ENCODE measurements at places on chromosomes 7 and 10.

DNA sequence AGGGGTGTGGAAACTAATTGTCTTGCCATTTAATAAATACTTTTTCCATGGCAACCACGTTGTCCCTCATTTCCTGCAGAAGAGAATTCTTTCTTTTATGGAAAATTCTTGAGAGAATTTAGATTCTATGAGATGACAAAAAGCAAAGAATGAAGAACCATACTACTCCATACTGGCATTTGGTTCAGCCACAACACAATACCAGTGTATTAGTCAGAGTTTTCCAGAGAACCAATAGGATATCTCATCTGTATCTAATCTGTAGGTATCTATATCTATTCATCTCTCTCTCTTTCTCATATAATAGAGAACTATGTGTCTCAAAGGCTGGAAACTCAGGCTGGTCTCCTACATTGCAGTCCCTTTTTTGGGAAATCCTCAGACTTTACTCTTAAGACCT lies 44.6 kb upstream of the NAMPT start:
- DNase-seq = peak; percentile 32

- no peak for DNase-seq
Measured at GRCh38 chr10:100232101-100232500, 2.7 kb upstream of the CHUK start.

DNA sequence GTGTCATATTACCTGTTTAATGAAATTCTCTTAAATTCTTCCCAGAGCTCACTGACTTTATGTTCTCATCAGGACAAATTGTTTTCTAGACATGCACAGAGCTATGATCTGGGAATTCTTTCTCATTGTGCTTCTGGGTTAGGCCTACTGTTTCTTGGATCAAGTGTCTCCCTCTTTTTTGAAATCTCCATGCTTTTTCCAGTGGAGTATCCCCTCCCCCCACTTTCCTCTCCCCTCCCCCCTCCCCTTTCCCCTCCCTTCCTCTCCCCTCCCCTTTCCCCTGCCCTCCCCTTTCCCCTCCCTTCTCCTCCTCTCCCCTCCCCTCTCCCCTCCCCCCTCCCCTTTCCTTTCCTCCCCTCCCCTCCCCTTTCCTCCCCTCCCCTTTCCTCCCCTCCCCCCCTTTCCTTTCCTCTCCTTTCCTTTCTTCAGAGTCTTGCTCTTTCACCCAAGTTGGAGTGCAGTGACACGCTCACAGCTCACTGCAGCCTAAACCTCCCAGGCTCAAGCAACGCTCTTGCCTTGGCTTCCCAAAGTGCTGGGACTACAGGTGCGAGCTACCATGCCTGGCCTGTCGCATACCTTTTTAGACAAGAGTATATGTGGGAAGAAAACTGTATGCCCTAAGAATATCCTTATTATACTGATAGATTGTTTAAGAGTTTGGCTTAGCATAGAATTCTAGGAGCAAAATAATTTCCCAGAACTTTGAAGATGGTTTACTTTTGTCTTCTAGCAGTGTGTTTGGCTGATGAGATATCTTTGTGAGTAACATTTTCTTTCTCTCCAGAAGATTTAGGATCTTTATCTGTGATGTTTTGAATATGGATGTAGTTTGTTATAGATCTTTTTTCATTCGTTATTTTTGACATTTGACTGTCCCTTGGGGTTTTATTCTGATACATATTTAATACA lies 2.5 kb downstream of the DYNC2I1 start:
- no peak for DNase-seq

GRCh38 chr10:22837771-22838170 lies 90.1 kb upstream of the ARMC3 start:
- no peak for DNase-seq

DNA sequence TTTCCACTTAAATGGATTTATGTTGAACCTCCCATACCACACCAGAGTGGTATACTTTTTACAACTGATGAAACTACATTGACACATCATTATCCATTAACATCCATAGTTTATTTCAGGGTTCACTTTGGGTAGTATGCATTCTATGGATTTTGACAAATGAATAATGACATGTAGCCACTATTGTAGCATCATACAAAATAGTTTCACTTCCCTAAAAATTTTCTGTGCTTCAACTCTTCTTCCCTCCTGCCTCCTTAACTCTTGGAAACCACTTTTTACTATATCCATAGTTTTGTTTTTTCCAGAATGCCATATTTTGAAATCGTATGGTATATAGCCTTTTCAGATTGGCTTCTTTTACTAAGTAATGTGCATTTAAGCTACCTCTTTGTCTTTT lies 199.5 kb upstream of the TMEM196 start:
- DNase-seq = no peak

- DNase-seq = no peak
Measured at GRCh38 chr10:34766811-34767494, 48.1 kb downstream of the PARD3 start.

DNA sequence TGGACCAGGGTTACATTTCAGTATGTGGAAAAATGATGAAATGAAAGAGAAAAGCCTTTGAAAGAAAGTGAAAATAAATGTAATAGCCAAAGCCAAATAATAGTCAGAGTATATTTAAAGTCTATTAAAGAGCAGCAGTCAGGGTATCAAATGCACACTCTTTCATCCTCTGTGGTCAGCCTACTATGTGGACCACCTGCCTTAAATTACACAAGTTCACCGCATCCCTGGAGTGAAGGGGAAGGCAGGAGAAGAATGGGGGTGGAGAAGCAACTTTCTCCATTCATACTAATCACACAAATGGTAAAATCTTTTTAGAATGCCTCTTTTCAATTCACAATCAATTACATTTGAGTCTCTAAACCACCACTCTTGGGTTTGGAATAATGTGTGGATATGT lies 16.0 kb downstream of the TWIST1 start:
- DNase-seq = no peak

GRCh38 chr7:21497072-21497471 lies 45.8 kb upstream of the DNAH11 start:
- no peak for DNase-seq

DNA sequence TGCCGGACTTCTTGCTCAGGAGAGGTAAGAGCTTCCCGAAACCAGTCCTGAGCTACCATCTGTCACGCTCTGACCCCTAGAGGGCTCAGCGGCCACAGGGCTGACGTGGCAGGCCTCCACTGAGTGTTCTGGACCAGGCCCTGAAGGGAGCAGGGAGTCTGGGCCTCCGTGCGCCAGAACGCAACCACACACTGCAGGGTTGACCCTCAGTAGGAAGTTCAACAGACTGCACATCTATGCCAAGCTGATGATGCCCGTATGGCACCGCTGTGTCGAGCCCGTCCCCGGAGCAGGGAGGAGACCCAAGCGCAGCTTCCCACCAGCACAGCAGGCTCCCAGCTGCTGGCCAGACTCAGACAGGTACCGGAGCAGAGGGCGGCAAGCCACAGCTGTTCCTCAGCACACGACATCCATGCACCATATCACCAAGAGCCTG lies 39.2 kb downstream of the CAMK2B start:
- DNase-seq = no peak

DNA sequence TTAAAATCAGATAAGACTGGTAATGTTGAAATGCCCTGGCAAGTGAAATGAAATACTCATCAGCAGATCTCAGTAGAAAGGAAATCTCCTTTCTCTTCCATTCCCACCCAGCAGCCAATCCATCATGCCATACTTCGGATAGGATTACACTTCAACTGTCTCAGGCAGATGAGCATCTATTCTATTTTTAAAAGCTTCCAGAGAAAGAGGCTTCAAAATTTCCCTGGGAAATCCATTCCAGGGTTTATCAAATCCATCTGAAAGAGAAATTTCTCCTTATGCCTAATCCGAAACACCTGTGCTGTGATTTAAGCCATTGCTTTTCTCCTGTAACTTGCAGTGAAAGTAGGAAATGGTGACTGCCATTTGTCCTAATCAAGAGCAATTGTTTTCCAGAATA lies 60.4 kb upstream of the RAPGEF5 start:
- no peak for DNase-seq

GRCh38 chr7:111115966-111116365 lies 25.0 kb downstream of the LRRN3 start:
- DNase-seq = no peak

- DNase-seq = no peak
Measured at GRCh38 chr7:157508477-157508881, 171.7 kb downstream of the DNAJB6 start.

DNA sequence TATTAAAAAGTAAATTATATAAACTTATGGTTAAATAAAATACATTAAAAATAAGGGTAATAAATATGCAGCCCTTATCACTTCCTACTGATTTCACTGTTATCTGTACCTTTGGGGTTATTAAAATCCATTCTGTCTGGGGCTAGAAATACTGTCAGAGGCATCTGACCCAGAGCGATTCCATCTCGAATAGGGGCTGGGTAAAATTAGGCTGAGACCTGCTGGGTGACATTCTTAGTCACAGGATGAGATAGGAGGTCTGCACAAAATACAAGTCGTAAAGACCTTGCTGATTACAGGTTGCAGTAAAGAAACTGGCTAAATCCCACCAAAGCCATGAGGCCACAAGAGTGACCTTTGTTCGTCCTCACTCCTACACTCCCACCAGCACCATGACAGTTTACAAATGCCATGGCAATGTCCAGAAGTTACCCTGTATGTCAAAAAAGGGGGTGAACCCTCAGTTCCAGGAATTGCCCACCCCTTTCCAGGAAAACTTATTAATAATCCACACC lies 77.6 kb downstream of the COBL start:
- no peak for DNase-seq

DNA sequence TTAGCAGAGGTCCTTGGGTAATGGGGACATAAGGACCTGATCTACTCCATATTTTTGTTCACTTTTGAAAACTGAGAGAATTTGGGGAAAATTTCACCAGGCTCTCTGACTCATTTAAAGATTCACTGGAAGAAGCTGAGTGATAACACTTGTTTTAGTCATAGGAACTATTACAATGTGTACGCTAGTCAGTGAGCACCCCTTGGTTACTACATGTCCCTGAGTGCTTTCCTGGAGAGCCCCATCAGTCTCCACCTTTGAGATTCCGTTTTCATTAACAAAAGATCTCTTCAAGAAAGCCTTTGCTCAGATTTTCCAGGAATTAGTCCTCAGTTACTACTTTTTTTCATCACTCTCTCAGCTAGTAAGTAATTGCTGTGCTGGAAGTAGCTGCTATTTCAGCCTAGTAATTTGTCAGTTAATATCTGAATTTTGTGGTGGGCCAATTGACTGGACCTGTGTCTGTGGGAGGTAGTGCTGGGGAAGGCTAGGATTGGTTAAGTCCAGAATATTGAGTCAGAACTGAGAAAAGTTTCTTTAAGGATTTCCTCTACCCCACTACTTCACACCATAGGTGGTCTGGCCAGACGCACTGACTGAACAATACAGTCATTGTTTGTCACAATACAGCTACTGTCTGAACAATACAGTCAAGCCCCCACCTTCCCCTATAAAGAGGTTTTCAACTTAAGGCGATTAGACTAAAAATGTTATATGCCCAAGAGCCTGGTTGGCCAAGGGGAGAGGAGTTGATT lies 235.0 kb downstream of the CCDC7 start:
- DNase-seq = peak; percentile 10

DNA sequence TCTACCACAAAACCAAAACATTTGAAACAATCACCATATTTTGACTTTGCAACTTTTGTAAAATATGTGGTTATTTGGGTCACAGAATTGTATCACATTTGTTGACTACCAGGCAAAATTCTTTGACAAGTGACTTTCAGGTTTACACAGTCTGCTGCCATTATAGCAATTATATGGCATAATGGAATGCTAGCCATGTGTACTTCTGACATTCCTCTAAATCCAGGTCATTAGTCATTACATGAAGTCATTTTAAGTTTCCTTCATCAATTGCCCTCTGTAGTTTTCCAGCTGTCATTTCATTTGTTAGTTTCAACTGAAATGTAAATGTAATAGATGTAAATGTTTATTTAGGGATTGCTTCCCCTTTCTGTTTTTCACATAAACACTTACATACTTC lies 137.5 kb downstream of the IMMP2L start:
- peak; percentile 61 for DNase-seq

DNA sequence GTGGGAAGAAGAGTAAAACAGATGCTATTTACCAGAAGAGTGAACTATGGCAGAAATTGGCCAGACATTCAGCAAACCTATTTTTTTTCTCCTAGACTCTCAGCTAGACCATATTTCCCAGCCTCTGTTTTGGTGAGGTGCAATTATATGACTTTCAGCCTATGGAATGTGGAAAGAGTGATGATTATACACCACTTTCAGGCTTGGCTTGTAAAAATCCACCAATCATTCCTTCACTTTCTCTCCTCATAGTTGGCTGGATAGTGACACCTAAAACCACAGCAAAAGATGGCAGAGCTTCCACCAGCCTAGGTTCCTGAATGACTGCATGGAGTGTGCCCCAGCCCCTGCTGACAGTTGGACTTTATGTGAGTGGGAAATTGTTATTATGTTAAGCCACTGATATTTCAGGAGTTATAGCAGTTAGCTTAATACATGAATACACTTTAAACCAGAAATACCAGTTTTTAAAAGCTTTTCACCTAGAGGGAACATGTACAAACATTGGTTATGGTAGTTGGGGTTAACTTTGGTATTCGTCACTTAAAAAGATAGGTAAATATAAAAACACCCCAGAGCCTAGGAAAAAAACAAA lies 19.1 kb upstream of the TNKS2 start:
- peak; percentile 45 for DNase-seq

DNA sequence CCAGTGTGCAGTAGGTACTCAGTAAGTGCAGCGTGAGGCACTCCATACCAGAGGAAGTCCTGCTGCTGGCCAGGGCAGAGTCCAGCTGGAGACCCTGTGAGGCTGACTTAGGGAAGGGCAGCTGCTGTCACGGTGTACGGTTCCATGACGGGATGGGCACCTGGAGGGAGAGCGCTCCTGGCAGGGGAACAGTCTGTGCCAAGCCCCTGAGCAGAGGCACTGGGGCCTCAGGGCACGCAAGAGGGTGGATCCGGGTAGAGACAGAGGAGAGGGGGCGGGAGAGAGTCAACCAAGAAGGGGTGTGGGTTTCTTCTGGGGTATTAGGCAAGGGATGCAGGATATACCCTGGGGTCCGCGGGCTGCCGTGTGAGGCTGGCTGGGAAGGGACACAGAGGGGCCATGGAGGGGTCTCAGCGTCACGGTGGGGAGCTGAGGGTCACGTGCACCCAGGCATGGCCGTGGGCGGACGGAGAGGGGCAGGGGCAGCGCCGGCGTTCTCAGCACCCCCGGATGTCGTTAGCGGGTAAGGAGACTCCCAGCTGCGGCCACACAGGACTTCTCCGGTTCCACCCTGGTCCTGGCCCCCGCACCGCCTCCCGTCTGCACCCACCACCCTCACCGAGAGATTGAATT lies 70.5 kb downstream of the MICALL2 start:
- DNase-seq = no peak
